ENCODE measurements at places on chromosomes 6 and 20.

DNA sequence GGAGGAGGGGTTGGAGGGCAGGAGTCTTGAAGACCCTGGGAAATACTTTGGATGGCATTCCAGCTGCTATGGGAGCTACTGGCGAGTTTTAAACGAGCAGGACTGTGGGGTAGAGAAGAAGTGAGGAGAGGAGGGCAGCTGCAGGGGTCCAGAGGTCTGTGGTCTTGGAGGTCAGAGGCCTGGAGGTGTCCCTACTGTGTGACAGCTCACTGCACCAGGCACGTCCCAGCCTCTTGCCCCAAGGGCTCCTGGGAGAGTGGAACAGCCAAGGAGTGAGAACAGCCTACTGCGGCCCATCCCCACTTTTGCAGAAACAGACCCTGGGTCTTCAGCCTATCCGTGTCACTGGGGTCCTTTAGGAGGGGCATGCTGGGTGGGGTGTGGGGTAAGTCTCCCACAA is 2.9 kb upstream of the NOL4L start:
- no peak for DNase-seq

DNA sequence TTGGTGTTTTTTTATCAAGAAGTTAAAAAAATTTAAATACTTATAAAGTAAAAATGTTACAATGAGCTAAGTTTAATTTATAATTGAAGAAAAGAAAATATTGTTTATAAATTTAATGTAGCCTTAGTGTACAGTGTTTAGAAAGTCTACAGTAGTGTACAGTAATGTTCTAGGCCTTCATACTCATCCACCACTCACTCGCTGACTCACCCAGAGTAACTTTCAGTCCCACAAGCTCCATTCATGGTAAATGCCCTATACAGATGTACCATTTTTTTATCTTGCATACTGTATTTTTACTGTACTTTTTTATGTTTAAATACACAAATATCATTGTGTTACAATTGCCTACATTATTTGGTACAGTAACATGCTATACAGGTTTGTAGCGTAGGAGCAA is 26.0 kb downstream of the HTR1E start:
- DNase-seq, result no peak

DNA sequence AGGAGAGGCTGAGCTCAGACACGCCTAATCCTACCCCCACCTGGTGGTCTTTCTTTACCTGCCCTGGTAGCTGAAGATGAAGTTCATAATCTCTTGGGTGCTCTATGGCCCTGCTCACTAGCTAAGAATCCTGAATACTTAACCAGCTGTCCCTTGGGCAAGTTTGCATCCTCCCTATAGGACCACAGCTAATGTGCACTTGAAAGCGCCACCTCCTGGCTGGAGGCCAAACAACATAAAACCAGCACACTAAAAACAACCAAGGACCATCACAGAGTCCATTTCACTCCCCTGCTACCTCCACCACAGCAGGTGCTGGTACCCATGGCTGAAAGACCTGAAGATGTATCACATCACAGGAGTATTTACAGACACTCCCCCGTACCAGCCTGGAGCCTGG is 155.5 kb upstream of the SLC24A3 start:
- no peak for DNase-seq

DNA sequence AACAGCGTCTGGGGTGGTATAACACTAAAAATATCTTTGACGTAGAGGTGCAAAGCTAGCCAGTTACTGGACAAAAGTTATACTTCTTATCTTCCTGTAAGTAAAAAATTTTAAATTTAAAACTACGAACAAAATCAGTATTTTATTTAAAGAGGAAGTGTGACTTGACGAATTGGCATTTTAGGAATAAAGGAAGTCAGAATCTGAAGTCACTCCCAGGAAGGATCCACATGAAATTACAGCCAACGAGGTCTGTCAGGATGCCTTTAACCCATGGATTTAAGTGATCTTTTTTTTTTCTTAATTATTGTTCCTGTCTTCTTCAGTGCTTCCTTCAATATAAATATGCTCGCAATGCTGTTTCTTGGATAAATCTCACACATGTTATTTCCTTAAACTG is 27.2 kb upstream of the SNX9 start:
- no peak for DNase-seq

DNA sequence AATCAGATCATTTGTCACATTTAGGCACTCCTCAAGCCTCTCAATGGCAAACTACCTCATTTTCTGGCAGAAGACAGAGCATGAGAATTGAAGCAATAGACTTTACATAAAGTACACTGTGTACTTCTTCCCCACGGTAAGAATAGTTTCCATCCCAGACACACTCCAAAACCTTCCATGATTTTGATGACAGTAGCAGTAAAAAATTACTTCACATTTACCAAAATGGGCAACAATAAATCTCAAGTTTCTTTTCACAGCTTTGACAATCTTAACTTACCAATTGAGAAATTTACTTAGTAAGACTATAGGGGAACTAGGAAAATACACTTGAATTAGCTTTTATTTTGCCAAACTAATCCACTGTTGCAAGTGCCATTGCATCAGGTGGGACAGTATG is 353.8 kb downstream of the HAO1 start:
- DNase-seq, result no peak

- DNase-seq, result no peak
These were observed 60.9 kb downstream of the COL9A1 start for GRCh38 chr6:70241991-70242420.

DNA sequence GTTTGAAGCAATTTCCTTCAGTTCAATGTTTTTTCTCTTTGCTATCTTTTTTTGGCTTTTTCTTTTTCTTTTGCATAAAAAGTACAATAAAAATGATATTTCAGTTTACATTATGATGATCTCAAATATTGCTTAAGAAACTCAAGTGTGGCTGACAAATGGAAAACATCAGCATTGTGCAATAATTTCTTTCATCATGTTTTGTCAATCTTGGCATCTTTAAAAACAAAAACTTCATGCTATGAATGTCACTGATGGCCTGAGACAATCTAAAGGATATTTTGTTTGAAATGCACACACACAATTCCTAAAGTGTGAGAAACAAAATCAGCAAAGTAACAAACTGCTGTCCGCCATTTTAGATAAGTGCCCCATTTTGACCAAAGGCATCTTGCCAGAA is 13.9 kb upstream of the MTCL3 start:
- no peak for DNase-seq

DNA sequence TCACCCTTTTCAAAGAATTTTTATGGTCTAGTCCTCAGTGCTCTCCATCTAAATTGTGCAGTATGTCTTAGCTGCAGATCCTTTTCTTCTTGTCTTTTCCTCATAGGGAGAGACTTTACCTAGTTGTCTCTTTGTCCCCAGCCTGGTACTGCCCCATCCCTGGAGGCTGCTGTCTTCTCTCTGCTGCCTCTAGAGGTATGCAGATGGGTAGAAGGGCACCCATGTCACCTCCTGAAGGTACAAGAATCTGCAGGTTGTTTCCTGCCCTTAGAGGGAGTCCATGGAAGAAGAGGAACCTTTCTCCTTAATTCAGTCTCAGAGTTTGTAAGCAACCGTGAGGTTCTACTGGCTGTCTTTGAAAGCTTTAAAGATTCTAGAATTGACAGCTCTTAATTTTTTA is 39.1 kb downstream of the MCM8 start:
- no peak for DNase-seq

DNA sequence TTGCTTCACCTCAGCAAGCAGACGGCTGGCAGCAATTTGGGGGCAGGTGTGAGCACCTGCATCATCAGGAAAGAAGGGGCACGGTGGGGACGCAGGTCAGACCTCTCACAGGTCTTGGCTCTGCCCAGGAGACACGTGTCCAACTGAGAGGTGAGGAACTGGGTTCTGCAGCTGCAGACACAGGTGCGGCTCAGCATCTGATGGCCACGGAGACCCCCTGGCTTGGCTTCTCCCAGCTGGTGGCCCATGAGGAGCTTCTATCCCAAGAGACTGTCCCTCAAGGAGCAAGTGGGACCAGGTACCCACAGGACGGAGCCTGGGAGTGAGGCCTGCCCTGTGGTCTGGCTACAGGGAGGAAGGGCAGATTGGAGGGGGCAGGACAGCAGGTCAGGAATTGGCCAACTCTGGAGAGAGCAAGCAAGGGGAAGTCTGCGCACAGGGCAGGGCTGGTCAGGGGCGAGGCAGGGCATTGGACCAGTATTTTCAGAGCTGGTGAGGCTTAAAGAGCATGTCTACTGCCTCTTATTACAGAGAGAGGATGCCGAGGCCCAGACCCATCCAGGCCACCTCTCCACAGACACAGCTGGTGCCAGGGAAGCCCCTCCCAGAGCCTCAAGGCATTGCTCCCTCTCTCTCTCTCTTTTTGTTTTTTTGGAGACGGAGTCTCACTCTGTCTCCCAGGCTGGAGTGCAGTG is 4.2 kb downstream of the STMN3 start:
- DNase-seq, result no peak

GRCh38 chr20:46298374-46298773 is 9.9 kb downstream of the CDH22 start:
- DNase-seq, result no peak

GRCh38 chr6:150891888-150892485 is 26.5 kb downstream of the MTHFD1L start:
- DNase-seq, result peak; percentile 81

- DNase-seq, result no peak
These were observed 13.1 kb upstream of the PBOV1 start for GRCh38 chr6:138231381-138231886.

GRCh38 chr6:98970469-98970868 is 22.7 kb upstream of the FBXL4 start:
- DNase-seq, result no peak

DNA sequence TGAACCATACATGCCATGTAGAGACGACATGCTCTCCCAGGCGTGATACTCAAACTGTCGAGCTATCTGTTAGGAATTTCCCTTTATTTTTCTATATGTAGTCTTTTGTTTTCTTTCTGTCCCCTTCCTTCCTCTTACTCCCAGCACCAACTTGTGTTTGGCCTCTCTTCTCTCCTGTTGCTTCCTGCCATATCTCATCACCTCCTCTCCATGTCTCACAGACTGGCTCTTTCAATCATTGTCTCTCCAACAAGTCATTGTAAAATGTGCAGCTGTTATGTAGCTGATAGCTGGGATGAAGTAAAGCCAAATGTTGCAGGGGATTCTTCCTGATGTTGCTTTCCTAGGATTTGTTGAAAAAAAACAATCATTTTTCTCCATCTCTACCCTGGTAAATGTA is 234.5 kb downstream of the TMEM242 start:
- DNase-seq, result no peak

DNA sequence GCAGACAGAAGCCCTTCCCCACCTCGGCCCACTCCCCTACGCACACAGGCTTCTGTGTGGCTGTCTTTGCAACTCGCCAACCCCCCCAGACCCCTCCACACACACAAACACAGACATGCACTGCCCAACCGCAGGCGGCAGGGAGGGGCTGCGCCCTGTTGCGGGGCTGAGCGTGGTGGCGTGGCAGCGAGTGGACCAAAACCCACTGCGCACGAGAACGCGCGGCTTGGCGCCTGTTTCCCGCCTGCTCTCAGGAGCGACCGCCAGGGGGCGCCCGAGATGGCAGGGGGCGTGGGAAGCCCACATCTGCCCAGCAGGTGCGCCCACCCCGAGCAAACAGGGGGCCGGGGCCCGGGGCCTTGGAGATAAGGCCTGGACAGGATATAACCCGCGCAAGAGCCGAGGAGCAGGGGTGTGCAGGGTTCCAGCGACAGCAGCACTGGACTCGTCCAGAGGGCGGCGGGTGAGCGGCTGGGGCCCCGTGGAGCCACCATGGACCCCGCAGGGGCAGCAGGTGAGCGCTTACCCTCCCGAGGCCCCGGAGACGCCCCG is at the start of gene RBPJL:
RBPJL (plus strand) TSS at position 410 of the 552 bp plus-strand sequence; CDS start at position 493, 83 bp downstream.
- DNase-seq, result no peak

- DNase-seq, result no peak
These were observed 583.8 kb upstream of the GJE1 start for GRCh38 chr6:141548966-141549365.

DNA sequence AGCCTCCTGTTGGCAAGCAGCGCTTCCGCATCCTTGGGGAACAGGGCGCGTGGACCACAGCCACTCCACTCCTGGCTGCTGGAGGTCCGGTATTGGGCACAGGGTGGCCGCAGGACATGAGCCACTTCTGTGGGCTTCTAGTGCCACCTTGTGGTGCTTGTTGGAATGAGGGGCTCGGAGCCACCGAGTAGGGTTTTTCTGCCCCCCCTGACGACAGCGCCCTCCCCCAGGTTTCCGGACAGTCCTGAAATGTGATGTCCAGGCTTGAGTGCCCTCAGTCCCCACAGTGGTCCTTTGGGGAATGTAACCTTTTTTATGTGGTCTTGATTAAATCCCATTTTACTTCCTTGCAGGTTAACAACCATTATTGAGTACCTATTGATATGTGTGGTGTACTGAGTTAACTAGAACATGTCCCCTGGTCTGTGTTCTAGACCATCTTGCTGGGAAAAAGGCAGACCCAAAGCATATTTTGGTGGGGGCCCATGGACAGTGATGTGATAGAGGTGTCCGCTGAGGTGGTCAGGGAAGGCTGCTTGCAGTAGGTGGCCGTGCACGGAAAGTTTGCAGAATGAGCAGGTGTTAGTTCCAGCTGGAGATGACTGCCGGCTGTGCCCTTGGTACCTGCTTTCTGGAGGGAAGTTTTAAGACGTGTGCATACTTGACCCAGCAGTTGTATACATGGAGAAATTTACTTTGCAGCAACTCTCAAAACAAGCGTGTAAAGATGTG is 70.0 kb downstream of the PTPN1 start:
- DNase-seq, result peak; percentile 43

GRCh38 chr6:28988536-28989311 is 16.4 kb downstream of the ZNF311 start:
- peak; percentile 7 for DNase-seq

DNA sequence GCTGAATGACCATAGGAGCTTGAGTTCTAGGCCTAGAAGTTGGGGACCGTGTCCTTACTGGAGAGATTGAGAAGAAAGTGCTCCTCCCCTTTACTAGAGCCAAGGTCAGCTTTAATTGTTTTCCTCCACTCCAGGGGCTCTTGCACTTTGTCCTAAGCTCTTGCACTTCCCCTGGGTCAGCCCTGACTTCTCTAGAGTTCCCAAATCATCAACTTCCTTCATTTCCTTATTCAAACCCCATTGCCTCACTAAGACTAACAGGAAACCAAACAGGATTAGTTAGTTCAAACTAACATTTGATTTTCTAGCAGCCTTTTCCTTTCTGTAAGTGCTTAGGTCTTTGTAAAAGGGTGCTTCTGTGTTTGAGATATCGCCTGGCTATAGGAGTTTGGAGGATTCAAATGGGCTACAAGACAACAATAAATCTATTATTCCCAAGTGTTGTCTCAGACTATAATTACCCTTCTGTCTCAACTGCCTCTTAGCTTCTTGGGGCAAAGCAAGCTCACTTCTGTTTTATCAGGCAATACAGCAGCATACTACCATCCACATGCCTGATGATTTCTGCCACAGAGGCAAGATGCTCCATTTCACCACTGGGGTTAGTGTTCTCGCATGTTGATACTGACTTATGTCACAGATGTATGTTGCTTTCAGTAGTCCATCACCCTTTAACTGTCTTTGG is 12.8 kb upstream of the DTNBP1 start:
- DNase-seq, result no peak

GRCh38 chr6:154591234-154591633 is 80.7 kb upstream of the CNKSR3 start:
- DNase-seq, result no peak

GRCh38 chr20:3515379-3516170 is 44.8 kb downstream of the ATRN start:
- no peak for DNase-seq

- no peak for DNase-seq
These were observed 96.6 kb downstream of the AKAP7 start for GRCh38 chr6:131231891-131232290.

- no peak for DNase-seq
These were observed 55.5 kb downstream of the CD2AP start for GRCh38 chr6:47532981-47533585.

GRCh38 chr20:37364927-37365272 is 19.0 kb downstream of the SRC start:
- DNase-seq, result no peak

GRCh38 chr6:9628819-9629218 is 786.1 kb downstream of the TFAP2A start:
- no peak for DNase-seq
